ENCODE measurements at places on chromosomes 1 and 21.

DNA sequence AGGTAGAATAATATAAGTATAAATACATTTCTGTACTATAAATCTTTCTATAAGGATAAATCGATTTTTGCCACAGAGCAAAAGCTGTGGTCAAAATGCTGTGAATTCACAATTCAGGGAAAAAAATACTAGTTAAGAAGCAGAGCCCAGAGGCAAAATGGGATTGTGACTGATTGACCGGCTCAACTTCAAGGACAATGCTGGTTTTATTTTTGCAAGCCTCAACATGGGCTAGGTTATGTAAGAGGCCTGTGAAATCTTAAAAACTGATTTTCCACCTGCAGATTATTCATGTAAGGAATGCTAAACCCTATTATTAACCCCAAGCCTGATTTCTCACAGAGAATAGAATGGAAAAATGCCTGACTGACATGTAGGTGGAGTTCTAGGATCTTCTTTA lies 155.1 kb downstream of the HHAT start:
- DNase-seq: no peak

- DNase-seq: no peak
Measured at GRCh38 chr1:48000883-48001282, 3.7 kb upstream of the TRABD2B start.

DNA sequence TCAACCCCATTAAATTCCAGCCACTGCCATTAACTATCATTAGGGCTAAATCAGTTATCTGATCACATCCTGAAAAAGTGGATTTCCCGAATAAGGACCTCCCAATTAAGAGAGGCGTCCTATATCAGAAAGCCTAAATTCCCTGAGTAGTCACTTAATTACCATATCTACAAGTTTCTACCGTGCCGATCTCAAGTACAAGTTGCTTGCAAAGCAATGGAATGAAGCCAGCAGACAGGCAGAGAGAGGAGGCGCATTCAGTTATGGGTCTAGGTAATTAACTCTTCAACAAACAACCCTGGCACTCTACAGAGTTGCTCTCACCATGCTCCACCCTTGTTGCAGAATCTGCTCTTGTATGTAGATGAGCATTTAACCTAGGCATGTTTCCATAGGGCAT lies 494.6 kb upstream of the RUNX1 start:
- no peak for DNase-seq

DNA sequence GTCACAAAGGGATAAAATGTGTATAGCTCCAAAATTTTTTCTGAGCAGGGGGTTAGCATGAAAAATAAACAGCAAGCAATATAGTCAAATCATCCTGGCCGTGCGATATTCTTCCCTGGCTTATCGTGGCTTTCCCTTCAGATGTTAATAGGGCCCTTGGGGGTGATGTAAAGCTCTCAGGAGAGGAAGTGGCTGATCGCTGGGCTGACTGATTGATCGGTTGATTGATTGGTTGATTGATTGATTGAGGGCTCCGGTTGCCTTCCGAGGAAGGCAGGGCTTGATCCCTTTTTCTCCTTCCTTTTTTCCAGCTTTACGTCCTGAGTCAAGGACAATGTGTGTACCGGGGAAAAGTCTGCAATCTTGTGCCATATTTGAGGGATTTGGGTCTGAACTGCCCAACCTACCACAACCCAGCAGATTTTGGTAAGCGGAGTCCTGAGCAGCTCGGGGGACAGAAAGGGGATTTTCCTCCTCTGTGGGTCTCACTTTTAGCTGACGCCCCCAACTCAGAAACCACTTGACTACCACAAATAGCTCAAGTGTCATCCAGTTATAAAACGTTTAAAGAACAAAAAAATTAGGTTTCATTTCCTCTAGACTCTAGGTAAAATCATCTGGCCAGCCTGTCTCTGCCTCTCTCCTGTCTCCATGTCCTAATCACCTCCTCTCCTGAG lies 29.5 kb downstream of the TFF3 start:
- DNase-seq: no peak

- DNase-seq: no peak
Measured at GRCh38 chr1:76891931-76892622, 24.8 kb downstream of the ST6GALNAC5 start.

GRCh38 chr1:50930965-50931737 lies 28.9 kb downstream of the FAF1 start:
- no peak for DNase-seq

GRCh38 chr1:214321705-214322453 lies 40.9 kb downstream of the SMYD2 start:
- no peak for DNase-seq

- no peak for DNase-seq
Measured at GRCh38 chr1:8821084-8821483, 3.6 kb upstream of the RERE start.

DNA sequence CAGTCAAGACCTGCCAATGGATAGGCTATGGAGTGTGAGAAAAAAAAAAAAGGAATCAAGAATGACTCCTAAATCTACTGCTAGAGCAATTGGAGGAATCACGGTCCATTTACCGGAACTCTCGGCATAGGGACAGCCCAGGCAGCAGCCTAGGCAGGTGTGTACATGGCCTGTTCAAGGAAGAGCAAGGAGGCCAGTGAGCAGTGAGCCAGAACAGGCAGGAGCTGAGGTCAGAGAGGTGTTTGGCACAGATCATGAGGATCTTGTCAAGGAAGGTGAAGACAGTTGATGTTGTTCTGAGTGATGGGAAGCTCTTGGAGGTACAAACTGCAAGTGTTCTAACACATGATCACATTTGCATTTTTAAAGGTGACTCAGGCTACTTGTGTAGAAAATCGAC lies 40.6 kb upstream of the HHAT start:
- no peak for DNase-seq

DNA sequence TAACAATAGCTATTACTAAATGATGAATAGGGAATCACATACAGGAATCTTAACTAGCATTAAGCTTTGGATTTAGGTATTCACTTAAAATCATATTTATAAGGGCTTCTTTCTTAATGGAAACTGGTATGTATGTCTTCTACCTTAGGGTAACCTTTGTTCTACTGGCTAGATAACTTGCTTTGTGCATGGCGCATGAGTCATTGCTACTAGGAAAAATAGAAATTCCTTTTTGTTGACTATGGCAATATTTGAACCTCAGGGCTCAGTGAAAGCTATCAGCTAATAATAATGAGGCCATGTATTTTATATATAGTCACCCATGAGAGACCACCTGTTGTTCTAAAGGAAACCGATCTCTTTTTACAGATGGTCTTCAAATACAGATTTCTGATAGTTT lies 72.5 kb downstream of the RPS6KC1 start:
- no peak for DNase-seq

DNA sequence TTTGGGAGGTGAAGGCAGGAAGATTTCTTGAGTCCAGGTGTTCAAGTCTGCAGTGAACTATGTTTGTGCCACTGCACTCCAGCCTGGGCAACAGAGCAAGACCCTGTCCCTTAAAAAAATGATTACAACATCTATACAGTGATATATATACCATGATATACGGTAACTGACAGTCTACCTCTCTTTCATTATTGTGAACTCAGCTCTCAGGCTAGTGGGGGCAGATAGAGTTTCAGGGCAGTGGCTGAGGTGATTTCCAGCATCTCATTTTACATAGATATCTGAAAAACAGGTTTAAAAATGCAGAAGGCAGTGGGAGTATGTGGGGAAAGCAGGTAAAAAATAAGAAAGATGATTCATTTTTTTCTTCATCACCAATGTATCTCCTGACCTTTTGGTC lies 8.1 kb upstream of the NTNG1 start:
- DNase-seq: no peak

DNA sequence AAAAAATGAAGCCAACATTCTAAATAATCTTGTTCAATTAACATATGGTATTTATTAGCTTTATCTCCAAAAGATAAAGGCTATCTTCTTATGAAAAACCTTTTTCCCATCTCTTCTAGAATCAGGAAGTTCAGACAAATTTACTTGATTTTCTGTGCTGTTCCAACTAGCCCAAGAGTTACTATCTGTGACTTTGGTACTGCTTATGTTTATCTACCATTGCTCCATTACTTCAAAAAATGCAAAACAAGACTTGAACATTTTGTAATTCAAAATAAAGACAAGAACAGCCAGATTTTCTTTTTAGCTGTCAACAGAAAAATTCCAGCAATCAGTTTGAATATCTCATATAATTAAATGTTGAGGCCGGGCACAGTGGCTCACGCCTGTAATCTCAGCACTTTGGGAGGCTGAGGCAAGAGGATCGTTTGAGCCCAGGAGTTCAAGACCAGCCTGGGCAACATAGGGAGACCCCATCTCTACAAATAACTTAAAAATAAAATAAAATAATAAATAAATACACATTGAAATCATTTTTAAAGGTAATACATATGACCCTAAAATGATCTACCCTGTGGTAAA lies 188.5 kb downstream of the LTN1 start:
- DNase-seq: no peak

DNA sequence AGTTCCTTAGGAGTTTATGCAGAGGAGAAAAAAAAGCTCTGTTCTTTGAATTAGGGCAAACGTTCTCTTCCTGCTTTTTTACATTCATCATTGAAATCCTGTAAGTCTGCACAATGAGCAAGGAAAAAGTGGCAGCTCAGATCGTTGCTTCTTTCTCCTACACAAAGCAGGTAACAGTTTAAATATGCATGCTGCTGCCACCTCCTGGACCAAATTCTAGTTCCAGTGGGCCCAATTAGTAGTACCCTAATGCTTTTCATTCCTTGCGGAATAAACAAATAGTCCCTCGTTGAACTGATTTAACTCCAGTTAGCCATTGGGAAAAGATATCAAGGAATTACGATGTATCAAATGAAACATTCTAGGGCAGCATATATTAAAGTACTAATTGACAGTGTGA lies 20.1 kb downstream of the YTHDF2 start:
- no peak for DNase-seq

GRCh38 chr1:165376041-165376810 lies 19.7 kb upstream of the LMX1A start:
- no peak for DNase-seq

- no peak for DNase-seq
Measured at GRCh38 chr1:228321435-228321834, 85.2 kb downstream of the TRIM11 start.
